Activated CD4-positive, alpha-beta T cell treated with anti-CD3 and anti-CD28 coated beads, Interleukin-10, Interleukin-2, amounts not matched to agents 100 ng/mL and 50 ng/mL, durations not matched to agents 16 hours and 8 hours (primary cell): ENCODE measurements at places on chromosomes 6 and 20.
A peak's percentile ranks its signal among the peaks of the same experiment; 100 is the strongest.

DNA sequence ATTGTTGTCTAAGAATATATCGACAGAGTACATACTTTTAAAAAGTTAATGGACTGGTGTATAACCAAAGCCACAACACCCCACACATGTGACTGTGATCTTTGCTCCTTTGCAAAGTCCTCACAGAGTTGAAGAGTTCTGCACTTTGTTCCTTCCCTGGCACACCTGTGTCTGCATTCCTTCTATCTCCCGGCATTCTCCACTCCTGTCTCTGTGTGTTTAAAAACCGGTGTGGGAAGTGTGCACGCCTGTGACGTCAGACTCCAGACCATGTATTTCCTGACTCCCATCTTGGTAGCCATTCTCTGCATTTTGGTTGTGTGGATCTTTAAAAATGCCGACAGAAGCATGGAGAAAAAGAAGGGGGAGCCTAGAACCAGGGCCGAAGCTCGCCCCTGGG, at the start of gene IYD:
IYD (plus strand) TSS at position 251 of the 400 bp plus-strand sequence; CDS start at position 271, 20 bp downstream.
- no peak for DNase-seq

GRCh38 chr20:43191143-43191542, 1.4 kb upstream of the PTPRT start:
- no peak for DNase-seq

- peak; percentile 54 for DNase-seq
Observed at GRCh38 chr6:111721753-111722154, 116.1 kb upstream of the TRAF3IP2 start.

DNA sequence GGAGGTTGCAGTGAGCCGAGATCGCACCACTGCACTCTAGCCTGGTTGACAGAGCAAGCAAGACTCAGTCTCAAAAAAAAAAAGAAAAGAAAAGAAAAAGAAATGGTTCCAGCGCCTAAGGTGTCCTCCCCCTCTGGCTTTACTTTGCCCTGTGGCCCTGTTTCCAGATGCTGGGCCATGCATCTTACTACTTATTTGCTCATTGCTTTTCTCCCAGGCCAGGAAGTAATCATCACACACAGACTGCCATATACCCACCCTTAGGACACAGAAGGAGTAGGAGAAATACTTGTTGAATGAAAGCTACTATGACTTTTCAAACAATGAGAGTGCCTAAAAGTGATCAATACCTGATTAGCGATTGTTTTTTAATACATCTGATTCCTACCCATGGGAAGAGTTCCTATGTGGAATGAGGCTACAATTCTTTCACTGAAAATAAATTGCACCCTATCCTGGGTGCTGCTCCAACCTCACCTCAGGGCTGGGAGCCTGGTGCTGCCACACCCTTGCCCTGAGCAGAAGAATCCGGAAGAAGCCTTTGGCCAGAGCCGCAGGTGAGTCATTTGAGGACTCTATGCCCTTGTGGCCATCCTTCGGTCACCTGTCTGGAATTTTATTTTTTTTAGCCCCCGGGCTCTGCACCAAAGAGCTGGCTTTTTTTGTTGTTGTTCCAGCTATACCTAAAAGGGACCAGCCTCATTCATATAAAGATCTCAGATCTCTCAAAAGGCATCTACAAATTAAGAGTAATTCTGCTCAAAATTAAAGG, 22.7 kb upstream of the TFAP2C start:
- no peak for DNase-seq

DNA sequence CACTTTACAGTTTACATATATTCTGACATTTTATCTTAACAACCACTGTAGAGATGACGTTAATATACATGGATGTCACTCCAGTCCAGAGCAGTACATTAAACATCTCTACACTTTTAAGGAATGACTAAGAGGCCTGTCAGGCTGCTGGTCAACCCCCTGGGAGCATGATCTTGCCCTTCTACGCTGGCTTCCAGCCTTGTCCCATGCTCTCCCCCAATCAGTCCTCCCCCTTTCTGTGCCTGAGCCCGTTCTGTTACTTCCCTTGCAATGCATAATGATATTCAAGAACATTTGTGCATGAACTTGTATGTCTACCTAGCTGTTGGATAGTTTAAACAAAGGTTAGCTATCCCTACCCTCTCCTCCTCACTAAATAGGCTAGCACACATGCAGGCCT, 40.5 kb upstream of the PLCB4 start:
- DNase-seq: no peak

DNA sequence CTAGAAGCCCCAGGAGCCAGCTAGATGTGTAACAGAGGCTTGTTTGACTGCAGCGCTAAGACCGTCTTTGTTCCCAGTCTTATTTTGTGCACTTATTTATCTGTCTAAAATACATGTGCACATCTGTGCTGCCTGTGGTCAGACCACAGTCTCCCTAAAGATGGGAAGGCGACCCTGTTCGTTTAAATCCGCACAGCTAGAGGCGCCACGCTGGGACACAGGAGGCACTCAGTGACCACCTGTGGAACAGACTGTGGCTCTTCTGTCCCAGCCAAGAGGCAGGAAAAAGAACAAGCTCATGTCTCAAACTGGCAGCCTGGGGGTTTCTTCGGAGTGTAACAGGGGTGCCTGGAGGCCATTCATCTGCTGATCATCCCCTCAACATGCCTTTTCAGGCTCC, 66.8 kb downstream of the CPNE5 start:
- DNase-seq: no peak
